ENCODE measurements at places on chromosomes 11 and 22.

DNA sequence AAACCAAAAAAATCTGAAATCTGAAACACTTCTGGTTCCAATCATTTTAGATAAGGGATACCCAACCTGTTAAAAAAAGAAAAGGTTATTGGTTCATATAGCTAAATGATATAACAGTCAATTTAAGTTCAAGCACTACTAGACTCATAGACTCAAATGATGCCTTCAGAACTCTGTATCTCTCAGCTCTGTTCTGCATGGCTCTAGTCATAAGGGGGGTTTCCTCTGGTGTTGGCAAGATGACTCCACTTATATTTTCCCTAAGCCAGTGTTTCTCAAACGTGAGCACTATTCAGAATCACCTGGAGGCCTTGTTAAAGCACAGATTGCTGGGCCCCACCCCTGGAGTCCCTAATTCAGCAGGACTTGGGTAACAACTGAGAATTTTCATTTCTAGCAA is 11.5 kb upstream of the RRAS2 start:
- no peak for DNase-seq

- DNase-seq = peak; percentile 65
These were observed at the start of gene LIF for GRCh38 chr22:30245985-30246813. LIF (minus strand) TSS chr22:30246759; CDS start chr22:30246695, 64 bp downstream.

GRCh38 chr11:26860091-26860780 is 133.7 kb upstream of the FIBIN start:
- DNase-seq = no peak

DNA sequence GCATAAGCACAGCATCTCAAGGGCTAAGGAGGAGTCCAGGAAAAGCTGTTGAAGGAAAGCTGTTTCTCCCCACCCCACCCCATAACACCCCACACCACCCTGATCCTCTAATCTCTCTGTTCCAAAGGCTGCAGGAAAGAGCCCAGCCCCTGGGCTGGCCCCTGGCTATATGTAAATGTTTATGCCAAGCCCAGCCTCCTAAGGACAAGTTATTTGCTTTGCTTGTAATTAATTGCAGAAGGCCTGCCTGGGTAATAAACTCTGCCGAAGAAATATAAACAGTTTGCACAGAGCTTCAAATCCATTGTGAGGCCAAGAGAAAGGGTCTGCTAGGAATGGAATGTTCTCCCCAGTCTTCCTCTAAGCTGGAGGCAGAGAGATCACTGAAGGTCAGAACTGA is 21.2 kb downstream of the ARRB1 start:
- no peak for DNase-seq

DNA sequence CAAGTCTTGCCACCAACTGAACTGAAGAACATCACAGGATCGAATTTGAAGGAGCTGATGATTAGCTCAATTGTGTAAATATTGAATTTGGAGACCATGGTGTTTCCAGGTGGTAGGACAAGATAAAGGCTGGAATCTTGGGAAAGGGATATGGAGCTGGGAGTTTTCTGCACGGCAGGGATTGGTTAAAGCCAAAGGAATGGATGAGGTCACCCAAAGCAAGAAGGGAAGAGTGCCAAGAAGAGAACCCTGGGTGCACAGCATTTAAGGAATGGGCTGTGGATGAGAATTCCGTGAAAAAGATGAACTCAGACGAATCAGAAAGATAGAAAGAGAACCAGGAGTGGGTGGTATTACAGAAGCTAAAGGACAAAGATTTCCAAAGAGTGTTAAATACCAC is 29.4 kb upstream of the RRAS2 start:
- no peak for DNase-seq

DNA sequence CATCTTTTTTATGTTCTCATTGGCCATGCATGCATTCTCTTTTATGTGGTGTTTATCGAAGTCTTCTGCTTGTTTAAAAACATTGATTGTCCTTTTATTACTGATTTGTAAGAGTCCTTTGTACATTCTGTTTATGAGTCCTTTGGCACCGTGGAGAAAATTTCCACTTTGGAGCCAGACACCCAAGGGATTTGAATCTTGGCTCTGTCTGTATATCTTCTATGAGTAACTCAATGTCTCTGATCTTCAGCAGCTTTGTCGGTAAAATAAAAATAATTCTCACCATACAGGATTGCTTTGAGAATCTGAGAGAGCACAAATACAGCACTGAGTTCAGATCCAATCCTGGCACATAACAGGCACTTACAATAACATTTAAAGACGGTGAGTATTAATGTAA is 12.8 kb upstream of the SORL1 start:
- DNase-seq = no peak
